ENCODE measurements at places on chromosomes 3 and 15.

DNA sequence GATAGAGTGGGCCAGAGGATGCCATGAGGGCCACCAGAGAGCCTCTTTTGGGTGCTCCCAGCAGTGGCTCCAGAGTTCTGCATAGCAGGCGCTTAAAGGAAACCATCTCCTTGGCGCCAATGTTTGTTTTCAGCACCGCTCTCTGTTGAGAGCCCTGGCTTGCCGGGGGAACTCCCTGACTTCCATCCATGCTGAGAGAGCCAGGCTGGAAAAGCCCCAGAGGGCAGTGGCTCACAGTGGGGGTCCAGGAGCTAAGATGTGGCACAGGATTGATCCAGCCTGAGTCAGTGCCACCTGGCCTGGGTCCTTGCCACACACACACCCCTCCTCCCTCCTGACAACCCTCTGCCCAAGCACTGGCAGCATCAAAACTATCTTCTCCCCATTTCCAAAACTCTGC is 50.4 kb upstream of the HACD2 start:
- DNase-seq = peak; percentile 57

DNA sequence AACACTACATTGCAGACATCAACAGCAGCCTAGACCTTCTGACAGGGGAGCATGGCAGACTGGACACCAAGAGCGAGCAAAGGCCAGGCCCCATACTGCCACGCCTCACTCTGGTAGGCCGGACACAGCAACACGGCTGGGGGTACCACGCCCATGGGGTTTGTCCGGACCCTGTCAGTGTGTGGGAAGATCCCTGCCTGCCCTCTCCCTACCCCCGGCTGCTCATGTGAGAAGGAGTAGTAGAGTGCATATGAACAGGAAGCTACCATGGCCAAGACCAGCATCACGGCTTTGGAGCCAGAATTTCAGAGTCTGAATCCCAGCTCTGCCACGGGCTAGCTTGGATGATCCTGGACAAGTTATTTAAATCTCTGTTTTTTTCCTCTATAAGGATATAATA is 27.9 kb downstream of the ALDH1L1 start:
- DNase-seq = no peak

DNA sequence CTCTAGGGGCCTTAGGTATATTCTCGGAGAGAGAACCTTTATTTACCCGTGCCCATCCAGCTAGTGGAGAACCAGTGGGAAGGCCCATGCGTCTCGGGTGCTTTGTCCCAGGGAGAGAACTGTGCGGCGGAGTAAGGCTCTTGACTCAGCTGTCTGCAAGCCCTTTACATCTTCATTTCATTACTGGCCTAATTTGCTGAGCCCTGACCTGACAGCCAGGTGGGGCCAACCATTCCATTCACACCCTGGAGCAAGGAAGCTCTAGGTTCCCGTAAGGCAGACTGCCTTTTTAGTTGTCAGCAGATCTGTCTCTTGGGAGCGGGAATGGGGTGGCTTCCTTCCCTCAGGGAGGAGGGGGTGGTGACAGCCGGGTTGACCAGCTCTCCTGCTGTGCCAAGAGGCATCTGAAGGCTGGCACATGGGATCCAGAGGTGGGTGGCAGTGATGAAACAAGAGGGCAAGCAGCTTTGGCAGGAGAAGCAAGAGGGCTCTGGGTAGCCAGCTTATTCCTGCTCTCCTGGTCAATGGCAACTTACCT is 36.4 kb downstream of the SV2B start:
- no peak for DNase-seq

GRCh38 chr3:256501-256900 is 59.9 kb downstream of the CHL1 start:
- no peak for DNase-seq

DNA sequence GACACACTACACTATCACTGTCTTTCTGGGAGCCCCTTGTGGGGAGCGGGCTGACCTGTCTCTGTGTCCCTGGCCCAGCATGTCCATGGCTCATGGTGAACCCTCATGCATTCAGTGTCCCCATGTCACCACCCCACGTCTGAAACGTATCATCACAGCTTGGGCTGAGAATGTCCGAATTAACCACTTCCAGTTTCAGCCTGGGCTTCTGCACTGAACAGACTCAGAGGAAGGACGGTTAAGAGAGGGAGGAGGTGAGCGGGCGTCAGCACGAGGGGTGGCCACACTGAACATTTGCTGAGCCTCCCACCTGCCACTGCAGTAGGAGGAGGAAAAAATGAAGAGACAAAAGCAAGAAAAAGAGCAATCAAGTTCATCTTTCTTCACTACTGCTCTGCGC is 30.5 kb downstream of the ATP2B2 start:
- DNase-seq = no peak

- DNase-seq = no peak
Observed at GRCh38 chr15:35834216-35834830, 288.4 kb upstream of the DPH6 start.

Data from breast epithelium (tissue), 4 donors.